ENCODE measurements at places on chromosomes 3 and 15.

GRCh38 chr3:133521946-133522345, 51.5 kb upstream of the CDV3 start:
- DNase-seq, result no peak

DNA sequence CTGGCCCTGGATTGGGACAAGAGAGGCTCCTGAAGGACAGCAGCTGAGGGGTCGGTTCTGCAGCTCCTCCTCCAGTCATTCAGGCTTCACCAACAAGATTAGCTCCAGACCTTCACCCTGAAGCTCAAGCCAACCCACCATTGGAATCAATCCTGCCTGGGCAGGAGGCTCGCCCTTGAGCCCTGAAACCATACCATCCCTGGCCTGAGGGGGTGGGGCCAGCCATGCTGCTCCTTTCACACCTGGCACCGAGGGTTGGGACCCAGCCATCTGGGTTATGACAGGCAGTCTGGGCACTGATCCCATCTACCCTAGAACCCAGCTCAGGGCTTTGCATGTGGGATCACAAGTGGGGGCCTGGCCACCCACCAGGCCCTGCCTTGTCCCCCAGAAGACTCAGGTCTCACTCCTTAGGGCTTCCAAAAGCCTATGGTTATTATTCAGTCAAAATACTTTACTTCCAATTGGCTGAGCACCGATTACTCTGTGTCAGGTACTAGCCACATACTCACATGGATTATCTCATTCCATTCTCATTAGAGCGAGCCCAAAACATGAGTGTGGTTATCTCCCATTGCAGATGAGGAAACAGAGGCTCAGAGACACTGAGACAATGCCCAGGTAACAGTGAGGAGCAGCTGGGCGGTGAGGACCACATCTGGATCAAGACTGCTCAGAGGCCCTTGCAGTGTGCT, 3.1 kb downstream of the ABHD14B start:
- DNase-seq, result no peak

DNA sequence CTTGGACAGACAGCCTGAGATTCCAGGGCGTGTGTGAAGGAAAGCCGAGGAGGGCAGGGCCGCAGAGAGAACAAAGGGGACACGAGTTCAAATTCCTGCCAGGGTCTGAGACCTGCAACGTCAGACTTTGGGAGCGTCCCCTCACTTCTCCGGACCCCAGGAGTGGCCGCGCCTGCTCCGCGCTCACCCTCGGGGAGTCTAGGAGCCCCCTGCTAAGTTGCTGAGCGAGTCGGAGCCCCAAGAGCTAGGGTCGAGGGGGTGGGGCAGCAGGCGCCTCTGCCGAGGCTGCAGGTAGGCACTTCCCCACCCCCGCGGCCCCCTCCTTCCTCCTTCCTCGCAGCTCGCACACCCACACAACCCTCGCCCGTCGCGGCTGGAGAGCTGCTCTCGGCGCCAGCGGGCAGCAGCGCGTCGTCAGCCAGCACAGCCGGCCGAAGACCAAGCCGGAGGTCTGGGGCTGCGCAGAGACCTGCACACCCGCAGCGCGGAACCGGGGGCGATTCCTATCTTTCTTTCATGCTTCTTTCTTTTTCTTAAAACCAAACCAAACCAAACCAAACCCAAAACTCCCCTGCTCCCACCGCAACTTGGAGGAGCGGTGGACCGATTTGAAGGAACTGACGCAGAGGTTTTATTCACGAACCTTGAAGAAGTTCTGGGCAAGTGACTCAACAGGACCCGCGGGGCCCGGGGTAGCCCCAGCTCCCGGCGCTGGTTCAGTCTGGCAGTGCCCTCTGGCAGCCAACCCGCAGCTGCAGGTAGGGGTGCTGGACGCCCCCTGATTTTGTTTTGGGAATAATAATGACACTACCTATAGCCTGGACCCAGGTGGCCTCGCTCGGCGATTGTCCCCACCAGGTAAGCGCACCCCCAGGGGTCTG, at the start of gene ANKRD34C:
ANKRD34C (plus strand) TSS at position 352 of the 881 bp plus-strand sequence. CDS start 10,563 bp downstream, outside the sequence.
- peak; percentile 7 for DNase-seq

DNA sequence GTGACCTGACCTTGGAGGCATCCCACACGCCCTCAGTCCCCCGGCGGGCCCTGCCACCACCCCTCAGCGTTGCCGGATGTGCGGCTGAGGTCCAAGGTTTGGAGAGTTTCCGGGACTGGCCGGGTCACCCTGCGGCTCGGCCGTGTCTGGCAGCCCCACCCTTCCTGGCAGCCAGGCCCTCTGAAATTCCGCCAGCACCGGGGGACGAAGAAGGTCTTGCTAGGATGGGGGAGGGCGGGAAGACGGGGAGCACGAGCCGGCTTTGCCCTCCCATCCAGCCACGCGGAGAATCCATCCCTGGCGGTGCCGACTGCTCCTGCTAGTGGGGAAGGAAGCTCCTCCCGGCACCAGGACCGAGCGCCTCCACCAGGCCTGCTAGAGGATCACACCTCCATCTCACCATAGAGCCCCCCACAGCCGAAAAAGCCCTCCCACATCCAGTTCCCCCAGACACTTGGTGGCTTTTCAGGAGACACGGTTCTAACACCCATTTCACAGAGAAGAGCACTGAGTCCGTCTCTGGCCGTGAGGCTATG, 81.5 kb downstream of the CPN2 start:
- DNase-seq, result no peak

DNA sequence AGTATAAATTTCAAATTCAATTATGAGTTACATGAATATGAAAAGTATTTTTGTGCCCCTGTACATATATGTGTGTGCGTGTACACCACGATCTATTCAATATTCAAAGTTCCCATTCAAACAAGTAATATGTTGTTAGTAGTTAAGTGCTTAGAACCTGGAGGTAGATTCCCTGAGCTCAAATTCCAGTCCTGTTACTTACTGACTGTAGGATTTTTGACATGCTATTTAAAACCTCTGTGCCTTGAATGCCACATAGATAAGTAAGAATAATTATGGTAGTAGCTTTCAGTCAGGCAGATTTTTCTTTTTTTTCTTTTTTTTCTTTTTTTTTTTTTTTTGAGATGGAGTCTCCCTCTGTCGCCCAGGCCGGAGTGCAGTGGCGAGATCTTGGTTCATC, 53.3 kb upstream of the CMSS1 start:
- DNase-seq, result no peak

DNA sequence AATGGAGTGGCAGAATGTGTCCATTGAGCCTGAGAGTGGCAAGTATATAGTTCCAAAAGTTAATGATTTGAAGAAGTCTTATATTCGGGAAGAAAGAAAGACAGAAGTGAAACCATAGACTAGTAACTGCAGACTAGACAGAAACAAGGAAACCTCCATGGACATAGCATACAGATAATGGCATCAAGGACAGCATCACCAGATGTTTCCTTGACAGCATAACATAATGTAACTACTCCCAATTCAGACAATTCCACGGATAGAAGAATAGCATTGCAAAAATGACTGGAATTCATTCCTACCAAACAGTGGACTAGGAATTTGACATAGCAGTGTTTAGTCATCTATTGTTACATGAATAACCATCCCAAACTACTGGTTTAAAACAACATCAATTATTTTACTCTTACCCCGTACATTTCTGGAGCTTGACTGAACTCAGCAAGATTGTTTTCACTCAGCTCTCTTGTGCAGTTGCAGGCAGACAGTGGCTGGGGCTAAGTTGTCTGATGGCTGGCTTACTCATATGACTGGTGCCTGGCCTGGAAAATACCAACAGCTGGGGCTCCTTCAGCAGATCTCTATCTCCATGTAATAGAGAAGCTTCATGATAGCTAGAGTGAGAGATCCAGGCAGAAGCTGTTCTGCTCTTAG, 109.7 kb upstream of the GADL1 start:
- DNase-seq, result no peak

DNA sequence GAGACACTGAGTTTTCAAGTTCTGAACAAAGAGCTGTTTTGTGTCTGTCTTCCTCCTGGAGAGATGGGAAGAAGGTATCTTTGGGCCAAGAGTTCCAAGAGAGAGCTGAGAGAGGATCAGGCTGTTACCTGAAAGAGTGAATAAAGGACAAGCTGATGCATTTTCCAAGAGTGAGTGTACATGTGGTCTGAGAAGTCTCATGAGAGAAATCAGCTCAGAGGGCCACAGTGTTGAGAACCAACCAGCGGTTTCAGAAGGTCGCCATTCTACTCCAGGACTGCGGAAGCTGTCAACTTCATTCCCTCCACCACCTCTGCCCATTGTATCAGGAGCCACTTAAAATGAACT, 42.7 kb upstream of the PPP2R3A start:
- DNase-seq, result no peak

DNA sequence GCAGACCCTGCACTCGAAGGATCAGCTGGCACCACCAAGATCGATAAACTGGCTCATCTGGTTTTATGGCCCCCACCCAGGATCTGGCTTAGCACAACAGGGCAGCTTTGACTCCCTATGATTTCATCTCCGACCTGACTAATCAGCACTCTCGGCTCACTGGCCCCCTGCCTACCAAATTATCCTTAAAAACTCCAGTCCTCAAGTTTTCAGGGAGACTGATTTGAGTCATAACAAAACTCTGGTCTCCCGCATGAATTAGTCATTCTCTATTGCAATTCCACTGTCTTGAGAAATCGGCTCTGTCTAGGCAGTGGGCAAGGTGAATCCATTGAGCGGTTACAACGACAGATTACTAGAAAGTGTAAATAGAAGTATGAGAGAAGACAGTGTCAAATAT, 521.9 kb upstream of the RGMA start:
- DNase-seq, result no peak

GRCh38 chr3:180870008-180870699, 42.3 kb upstream of the FXR1 start:
- no peak for DNase-seq

GRCh38 chr3:24299246-24299805, 195.3 kb downstream of the THRB start:
- no peak for DNase-seq

- DNase-seq, result no peak
Measured at GRCh38 chr3:120416868-120417267, 33.9 kb downstream of the FSTL1 start.

DNA sequence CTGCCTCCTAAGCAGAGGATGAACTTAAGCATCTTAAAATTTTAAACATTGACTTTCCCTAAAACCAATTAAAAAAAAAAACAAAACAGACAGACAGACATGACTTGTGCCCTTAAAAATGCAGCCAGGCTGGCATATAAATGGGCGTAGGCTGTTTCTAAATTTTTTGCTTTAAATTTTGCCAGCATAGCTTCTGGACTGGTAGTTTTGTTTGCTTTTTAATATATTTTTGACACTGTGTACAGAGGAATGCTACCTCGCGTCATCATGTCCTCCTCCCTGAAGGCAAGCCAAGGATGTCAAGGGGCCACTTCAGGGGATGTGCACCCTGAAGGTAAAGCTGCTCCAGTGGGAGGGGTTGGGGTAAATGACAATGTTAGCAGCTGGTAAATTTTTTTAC, 134.8 kb downstream of the PGPEP1L start:
- no peak for DNase-seq

DNA sequence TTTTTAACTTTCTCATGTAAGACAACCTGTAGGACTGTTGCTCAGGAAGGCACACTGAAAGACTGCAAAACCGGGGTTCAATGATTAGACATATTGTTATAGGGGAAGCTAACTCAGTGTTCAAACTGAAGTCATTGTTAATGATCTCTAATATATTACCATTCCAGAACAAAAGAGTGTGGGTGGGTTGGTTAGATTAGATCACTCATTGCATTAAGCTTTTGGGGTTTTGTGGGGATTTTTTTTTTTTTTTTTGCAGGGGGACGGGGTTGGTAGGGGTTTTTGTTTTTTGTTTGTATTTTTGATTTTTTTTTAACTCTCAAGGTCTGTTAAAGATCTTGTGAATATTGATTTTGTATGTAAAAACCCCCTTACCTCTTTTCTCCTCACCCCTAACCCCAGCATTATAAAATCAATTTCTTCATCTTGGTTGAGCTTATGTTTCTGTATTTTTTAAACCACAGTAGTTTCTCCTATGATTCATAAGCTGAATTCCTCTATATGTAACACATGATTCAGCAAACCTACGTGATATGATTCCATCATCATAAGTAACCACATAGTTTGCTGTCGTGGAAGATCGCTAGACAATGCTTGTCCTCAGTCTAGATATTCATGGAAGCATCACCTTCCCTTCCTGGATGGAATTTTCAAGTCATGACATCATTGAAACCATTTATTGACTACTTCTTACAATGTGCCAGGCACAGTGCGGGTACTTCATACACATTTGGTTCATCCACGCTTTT, 544.1 kb upstream of the MDFIC2 start:
- no peak for DNase-seq

- DNase-seq, result no peak
Measured at GRCh38 chr3:27680517-27681246, 41.4 kb downstream of the EOMES start.

- DNase-seq, result no peak
Measured at GRCh38 chr3:139093840-139094239, 49.1 kb upstream of the PRR23C start.

DNA sequence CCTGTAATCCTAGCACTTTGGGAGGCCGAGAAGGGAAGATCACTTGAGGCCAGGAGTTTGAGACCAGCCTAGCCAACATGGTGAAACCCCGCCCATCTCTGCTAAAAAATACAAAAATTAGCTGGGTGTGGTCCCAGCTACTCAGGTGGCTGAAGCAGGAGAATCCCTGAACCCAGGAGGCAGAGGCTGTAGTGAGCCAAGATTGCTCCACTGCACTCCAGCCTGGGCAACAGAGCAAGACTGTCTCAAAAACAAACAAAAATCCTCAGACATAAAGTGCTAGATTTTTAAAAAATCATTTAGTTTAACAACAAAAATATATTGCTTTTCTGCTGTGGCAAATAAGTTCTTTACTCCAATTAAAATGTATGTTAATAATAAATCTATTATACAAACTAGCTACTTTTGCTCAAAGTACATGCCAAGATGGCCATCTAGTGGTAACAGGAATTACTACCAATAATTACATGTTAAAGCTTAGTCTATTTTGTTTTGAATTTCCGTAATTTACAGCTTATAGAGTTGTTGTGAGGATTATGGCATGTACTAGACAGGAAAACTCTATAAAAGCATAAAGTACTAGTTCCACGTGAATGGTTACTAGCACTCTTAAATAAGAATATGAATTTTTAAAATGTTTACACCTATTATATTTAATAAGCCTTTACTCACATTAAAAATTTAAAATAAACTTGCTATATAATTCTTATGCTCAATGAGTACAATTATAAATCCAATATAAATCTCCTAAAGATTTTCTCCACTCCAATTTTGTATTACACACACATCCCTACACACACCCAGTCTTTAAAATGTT, 39.0 kb downstream of the GABPB1 start:
- peak; percentile 16 for DNase-seq

- DNase-seq, result no peak
Measured at GRCh38 chr3:14487086-14487485, 53.1 kb downstream of the GRIP2 start.

DNA sequence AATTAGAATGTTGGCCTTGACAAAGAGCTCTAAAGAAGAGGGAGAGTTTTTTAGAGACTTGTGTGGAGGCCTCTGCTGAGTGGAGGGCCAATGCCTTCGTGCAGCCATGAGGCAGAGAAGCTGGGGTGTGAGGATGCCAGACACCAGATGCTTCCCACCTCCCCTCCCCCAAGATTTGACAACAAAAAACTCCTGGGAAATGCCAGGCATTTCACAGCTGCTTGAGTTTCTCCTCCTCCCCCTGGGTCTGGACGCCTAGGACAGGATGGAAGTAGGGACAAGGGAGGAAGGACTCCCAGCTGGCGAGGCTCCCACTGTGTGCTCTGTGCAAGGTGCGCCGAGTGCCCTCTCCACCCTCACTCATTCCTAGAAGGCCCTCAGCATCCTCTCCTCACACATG, 20.1 kb downstream of the TGM4 start:
- no peak for DNase-seq

- no peak for DNase-seq
Measured at GRCh38 chr3:194301730-194302129, 49.4 kb downstream of the CPN2 start.

All from NCI-H1436 (cell line).